ENCODE measurements at places on chromosomes 4 and X.

DNA sequence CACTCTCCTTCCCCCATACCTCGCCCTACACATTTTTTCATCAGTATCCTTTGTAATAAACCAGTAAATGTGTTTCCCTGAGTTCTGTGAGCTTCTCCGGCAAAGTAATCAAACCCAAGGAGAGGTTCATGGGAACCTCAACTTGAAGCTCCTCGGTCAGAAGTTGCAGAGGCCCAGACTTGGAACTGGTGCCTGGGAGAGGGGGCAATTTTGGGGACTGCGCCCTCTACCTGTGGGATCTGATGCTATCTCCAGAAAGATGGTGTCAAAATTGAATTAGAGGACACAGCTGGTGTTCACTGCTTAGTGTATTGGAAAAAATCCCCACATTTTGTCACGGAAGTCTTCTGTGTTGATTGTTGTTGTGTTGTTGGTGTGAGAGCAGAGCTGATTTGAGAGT, 70.6 kb downstream of the ATP11C start:
- DNase-seq: no peak

DNA sequence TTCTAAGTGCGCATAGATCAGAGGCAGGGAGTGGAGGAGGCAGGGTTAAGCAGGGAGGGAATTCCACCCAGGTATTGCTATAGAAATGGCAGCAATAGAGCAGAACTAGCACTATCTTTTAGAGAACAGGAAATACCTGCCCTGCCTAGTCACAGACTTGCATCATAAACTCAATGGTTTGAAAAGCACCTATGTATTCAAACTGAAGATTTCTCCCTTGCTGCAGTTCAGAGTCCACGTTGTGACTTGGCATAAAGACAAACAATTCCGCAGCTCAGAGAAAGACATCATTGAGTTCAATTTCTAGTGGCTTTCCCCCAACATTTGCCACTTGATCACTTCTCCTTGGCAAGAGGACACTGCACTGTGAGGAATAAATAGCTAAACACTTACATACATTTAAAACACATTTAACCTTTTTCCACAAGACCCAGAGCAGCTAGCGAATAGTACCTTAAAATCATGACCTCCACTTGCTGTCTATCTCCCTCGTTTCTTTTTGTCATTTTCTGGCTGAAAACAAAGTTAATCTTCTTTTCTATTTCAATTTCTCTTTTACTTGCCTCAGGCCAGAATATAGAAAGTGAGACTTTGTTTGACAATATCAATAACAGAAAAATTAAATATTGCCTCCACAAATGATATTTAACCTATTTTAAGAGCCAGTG, 42.4 kb downstream of the SLC7A11 start:
- DNase-seq: no peak

- DNase-seq: no peak
Observed at GRCh38 chrX:17668929-17669328, 68.4 kb upstream of the SCML1 start.

- no peak for DNase-seq
Observed at GRCh38 chr4:111930659-111931058, 214.6 kb upstream of the FAM241A start.

DNA sequence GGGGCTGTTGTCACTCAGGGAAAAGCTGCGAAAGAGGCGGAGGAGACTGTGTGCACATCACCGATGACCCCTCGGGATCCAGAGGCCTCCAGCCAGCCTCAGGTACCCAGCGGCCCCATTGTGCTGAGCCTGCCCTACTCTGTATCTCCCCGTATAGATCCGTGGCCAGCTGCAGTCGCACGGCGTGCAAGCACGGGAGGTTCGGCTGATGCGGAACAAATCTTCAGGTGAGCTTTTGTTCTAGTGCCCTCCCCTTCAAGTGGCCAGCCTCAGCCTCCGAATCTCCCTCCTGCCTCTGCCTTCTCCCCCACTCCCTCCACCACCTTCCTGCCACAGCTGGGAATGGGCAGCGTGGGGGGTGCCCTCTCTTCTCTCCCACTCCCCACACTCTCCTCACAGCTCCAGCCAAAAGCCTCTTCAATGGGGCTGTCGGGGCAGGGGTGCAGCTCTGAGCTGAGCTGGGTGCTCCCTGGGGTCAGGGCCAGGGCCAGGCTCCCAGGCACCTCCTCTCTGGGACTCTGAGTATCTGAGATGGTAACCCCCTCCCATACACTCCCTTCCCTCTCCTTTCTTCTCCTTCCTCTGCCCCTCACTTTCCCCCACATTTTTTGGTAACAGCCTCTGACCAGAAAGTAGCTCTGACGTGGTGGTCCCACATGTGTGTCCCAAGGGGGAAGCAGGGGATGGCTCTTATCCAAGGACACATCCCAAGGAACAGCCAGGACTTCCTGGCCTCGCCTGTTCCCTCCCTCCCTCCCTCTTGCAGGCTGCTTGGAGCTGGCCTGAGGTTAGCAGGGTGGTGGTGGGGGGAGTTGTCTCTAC, 20.4 kb upstream of the UBA1 start:
- DNase-seq: no peak

- DNase-seq: no peak
Observed at GRCh38 chr4:128334256-128334655, 46.6 kb upstream of the PGRMC2 start.

DNA sequence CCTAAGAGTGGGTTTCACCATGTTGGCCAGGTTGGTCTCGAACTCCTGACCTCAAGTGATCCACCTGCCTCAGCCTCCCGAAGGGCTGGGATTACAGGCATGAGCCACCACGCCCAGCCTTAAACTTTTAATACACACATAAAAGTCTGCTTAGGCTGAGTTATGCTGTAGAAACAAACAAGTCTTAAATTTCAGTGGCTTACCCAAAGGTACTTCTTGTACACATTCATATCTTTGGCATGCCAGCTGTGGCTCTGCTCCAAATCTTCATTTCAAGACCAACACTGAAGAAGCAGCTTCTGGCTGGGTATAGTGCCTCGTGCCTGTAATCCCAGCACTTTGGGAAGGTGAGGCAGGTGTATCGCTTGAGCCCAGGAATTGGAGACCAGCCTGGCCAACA, 80.3 kb downstream of the PPEF2 start:
- DNase-seq: no peak

DNA sequence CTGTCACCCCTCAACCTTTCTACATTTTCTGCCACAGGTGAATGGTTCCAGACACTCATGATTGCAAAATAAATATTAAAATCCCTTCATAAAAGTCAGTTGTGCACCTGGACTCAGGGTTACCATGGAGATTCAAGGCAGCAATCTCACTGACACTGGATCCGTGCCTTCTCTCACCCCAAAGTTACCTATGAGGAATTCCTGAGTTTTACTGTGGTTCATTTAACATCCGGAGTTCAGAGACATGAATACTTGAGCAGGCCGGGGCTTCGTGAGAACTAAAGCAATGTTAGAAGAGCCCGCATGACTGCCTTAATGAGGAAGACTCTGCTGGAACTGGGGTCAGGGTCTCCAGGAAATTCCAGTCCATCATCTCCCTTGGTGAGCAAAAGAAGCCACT, 12.5 kb upstream of the CLNK start:
- no peak for DNase-seq

GRCh38 chr4:67470871-67471270, 74.4 kb downstream of the CENPC start:
- peak; percentile 57 for DNase-seq

GRCh38 chr4:1407657-1408333, 1.6 kb upstream of the NKX1-1 start:
- no peak for DNase-seq

DNA sequence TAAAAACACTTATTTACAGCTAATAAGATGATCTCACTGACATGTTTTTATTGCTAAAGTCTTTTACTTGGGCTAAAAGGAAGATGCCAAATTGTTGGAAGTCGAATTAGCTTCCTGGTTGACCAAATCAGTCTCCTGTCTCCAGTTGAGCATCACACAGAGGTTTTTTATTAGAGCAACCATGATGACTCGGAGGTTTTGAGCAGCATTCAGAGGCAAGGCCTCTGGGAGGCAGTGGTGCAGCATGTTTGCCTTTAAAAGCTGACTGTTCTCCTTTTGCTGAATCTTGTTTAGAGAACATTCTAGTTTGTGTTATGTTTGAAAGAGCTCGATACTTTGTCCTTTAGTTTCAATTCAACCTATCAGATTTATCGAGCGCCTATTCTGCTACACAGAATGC, 2.1 kb downstream of the UCHL1 start:
- peak; percentile 19 for DNase-seq

DNA sequence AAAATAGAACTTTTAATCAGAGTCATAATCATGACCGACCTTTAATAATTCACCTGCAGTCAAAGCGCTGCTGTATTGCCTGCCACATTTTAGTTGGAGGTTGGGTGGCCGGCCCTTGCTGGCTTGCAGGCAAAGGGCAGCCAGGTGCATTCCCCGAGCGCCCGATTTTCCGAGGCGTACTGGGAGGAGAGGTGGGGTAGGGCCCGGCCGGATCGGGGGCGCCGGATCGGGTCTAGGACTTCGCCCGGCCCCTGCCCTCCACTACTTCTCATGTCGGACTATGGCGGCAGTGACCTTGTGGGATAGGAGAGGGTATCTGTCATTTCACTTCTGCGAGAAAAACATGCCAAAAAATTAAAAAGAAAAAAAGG, 2.5 kb upstream of the RS1 start:
- DNase-seq: no peak

DNA sequence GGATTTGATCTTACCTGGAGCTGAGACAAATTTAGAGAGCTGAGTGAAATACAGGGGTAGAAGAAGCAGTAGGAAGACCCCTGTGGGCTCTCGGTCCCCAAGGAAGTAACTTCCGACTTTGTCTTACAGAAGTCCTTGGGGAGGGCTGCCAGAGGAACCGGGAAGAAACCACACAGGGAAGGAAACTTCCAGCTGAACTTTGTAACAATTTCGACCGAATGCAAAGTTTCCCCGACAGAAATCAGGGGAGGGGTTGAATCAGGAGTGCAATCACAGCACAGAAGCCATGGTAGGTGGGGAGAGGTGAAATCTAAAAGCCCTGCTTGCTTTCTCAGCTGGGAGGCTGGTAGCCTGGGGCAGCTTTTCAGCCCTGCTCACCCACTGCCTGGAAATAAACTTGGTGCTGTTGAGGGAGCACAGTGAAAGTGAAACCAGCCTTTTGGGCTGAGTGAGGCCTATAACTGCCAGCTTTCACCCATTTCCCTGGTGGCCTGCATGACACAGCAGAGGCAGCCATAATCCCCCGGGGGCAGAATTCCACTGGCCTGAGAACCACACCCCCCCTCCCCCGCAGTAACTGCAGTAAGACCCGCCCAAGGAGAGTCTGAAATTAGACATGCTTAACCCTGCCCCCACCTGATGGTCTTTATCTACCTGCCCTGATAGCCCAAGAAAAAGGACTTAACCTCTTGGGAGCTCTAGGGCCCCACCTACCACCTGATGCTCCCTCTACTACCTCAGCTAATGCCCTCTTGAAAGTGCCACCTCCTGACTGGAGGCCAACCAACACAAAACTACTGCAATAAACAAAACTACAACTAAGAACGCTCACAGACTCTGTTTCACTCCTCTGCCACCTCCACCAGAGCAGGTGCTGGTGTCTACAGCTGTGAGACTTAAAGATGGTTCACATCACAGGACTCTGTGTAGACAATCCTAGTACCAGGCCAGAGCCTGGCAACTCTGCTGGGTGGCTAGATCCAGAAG, 248.2 kb downstream of the PARM1 start:
- DNase-seq: no peak

GRCh38 chrX:7334253-7334935, 186.4 kb upstream of the PUDP start:
- no peak for DNase-seq

GRCh38 chr4:79743014-79743413, 330.0 kb downstream of the ANTXR2 start:
- no peak for DNase-seq

Data from NCI-H2171 treated with DMSO at 0.1 percent for 48 hours (cell line).